ENCODE measurements at places on chromosomes 3 and 15.
A peak's percentile ranks its signal among the peaks of the same experiment; 100 is the strongest.

DNA sequence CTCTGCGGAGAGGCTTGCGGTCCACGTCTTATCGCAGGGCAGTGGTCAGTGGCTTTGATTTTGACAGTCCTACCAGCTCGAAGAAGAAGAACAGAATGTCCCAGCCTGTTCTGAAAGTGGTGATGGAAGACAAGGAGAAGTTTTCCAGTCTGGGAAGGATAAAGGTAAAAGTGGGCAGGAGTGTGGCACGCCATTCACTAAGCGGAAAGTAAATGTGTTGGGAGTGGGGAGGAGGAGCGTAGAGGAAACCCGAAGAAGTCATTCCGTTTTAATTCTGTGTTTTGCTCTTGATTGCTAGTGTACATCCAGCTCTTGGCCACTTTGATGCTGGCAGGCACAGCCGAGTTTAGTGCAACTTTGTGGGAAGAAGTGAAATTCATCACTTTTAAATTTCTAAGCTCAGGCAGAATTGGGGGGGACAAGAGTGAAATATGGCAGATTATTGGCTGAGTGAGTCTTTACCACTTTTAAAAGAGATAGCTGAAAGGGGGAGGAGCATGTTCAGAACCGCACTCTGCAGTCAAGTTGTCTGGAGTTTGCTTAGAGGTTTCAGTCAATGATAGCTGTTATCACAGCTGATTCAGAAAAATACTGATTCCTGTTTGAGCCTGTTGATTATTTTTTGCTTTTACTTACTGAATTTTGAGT lies 1.8 kb downstream of the ARHGEF26 start:
- DNase-seq, result no peak

DNA sequence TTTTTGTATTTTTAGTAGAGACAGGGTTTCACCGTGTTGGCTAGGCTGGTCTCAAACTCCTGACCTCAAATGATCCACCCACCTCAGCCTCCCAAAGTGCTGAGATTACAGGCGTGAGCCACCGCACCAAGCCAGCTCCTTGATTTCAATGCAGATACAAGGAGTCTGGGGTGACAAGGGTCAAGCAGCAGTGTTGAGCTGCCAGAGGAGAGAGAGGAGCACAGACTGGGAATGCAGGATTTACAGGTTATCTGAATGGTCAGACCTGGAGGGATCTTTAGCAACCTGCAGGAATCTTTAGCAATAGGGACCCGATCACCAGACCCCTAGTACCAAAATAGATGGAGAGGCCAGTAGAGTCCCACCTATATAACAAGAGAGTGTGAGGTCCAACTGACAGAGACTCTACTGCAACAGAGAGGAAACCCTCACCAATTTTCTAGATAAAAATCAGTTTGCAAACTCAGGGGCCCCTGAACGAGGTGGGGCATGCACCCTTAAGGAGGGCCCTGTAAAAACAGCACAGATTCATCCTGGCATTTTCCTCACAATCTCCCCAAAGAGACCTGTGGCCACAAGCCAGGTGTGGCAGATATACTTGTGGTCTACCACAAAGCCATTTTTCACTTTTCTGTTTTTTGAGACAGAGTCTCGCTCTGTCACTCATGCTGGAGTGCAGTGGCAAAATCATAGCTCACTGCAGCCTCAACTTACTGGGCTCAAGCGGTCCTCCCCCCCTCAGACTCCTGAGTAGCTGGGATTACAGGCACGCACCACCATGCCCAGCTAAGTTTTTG lies 10.7 kb upstream of the SHISA5 start:
- no peak for DNase-seq

DNA sequence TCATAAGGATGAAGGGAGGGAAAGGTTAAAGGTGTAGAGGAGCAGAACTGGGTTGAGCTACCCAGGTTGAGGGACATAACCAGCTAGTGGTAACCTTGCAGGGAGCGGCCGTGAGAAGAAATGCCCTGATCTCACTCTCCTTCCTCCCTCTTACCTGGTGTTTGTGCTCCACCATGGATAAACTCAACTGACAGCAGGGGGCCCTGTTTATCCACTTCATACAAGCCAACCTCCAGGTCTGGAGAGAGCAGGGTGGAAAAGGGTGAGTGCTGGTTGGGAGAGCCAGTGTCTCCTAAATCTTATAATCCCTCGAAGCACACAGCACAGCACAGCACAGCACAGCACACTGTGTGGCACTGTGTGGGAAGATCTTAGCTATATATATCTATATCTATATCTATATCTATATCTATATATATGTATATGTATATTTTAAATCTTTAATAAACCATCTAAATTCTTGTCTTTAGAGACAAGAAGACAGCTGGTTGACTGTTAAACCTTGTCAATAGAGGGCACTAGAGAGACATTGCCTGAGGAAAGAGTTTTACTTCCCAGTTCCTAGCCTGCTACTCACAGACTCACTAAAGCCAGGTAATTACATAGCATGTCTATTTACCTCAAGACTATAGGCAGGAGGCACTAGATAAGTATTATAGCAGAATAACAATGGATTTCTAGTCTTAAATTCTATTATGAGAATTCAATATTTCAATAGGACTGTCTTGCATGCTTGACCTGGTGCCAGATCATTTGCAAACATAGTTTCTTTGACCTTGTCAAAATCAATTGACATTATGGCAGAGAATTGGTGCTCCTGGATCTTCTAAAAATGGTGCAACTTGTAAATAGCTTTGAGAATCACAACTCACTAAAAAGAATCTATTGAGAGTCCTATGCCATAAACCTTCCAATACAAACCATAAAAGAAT lies 21.7 kb upstream of the FMN1 start:
- no peak for DNase-seq

GRCh38 chr3:57012847-57013246 lies 47.6 kb upstream of the SPATA12 start:
- no peak for DNase-seq

DNA sequence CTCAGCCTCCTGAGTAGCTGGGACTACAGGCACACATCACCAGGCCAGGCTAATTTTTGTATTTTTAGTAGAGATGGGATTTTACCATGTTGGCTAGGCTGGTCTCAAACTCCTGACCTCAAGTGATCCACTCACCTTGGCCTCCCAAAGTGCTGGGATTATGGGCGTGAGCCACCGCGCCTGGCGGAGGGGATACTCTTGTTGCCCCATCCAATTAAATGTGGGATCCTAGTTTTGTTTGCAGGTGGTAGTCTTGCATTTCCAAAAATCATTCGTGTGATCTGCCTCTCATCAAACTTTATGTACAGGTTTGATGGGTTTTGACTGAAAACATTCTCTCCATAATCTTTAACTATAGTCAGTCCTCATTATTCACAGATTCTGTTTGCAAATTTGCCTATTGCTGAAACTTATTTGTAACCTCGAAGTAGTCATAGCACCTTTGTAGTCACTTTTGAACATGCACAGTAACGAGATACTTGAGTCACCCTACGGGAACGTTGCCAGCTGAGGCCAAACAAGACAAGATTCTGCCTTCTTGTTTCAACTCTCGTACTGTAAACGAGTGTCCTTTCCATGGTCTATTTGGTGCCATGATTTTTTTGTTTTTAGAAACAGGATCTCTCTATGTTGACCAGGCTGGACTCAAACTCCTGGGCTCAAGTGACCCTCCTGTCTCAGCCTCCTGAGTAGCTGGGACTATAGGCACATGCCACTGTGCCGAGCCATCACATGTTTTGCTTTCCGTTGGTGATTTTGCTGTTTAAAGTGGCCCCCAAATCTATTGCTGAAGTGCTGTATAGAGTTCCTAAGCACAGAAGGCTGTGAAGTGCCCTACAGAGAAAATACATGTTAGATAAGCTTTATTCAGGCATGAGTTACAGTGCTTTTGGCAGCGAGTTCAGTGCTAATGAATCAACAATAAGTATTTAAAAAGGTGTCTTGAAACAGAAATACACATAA lies 8.1 kb upstream of the MAPK6 start:
- peak; percentile 76 for DNase-seq

- DNase-seq, result no peak
Measured at GRCh38 chr3:163890661-163891060, 1187.6 kb downstream of the SI start.

DNA sequence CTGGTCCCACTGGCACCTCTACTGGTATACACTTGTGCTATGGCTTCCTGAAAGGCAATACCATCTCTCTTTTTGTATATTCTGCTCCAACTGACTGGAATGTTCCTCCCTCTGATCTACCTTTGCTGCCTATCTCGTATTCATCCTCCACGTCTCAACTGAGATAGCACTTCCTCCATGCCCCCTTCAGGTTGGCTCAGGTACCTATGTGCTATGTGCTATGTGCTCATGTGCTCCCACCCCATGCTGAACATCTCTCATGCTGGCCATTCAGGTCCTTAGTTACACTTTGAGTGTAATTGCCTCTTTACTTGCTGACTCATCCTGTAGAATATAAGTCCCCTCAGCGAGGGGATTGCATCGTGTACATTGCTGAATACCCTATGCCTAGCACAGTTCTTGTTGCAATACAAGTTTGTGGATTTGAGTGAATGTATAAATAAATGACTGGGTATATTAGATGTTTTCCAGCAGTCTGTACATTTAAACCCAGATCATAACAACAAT lies 156.9 kb downstream of the SOX2 start:
- DNase-seq, result no peak

- DNase-seq, result no peak
Measured at GRCh38 chr3:149468504-149469212, 5.8 kb upstream of the TM4SF4 start.

GRCh38 chr15:59887211-59887610 lies 116.9 kb upstream of the FOXB1 start:
- DNase-seq, result no peak

- DNase-seq, result no peak
Measured at GRCh38 chr3:47443611-47443995, 32.1 kb downstream of the SCAP start.

DNA sequence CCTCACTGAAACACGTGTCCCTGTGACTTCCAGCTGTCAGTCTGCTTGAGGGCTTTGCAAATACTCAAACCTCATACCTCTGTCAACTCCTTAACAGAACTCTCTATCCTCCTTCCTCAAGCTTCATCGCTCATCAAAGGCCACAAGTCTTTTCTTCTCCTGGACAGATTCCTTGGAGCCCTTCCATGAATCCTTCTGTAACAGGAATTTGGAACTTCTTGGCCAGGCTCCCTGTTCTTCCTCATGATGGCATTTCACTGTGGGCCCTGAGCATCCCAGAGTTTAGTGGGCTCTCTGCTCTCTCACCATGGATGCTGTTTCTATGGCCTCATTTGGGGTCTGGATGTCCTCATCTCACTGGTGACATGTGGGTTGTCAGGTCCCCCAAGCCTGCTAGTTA lies 105.0 kb upstream of the TLE3 start:
- no peak for DNase-seq

DNA sequence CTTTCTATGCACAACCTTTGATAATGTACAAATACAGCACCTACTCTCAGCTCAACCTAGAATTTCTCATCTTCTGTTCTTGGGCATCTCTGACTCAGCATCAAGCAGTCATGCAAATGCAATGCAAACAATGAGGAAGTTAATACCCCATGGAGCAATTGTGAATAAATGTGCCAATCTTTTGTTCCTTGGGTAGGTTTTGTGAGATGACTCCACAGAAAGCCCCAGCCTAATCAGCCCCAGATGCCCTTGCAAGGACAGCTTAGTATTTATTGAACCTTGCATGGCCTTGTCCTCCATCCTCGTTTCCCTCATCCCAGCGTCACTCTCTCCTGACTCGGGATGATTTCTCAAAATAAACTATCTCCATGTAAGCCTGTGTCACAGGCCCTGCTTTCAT lies 494.7 kb upstream of the NECTIN3 start:
- DNase-seq, result no peak

GRCh38 chr3:196514913-196515621 lies at the start of gene SMCO1:
TSS of gene SMCO1 (minus strand) at chr3:196515346. CDS start at chr3:196515209, 137 bp downstream.
- no peak for DNase-seq

DNA sequence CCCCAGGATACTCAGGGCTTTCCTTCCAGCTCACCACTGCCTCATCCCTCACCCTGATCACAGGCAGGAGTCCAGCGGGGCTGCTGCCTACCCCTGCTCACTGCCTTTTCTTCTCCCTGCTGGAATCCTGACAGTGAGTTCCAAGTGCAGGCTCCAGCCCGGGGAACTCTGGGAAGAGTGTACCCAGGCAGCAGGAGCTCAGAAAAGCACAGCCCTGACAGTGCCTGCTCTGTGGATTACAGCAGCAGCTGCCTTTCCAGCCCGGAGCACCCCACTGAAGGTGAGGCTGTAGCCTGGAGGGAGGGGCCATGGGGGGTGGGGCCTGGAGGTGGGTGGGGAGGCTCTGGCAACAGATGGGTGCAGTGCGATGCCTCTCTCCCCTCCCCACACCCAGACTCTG lies 6.1 kb upstream of the JMJD7 start:
- no peak for DNase-seq
